Lower lobe of right lung (tissue), 2 donors: ENCODE measurements at places on chromosomes 12 and 14. TPM values are rescaled to one million over a fixed set of nuclear protein-coding genes. Genes with fewer than 3 reads are reported as not detected.

ACOT6 gene
- total RNA-seq = not detected

GRCh38 chr12:32390572-32391219 is 8.7 kb upstream of the FGD4 start:
- H3K27me3 ChIP-seq = no peaks in the 10 kb centered on the region
- no peaks in the 10 kb centered on the region for H3K36me3 ChIP-seq
- no peaks in the 10 kb centered on the region for H3K4me1 ChIP-seq
- H3K27ac ChIP-seq = no peak overlapping the region
- H3K4me3 ChIP-seq = peak overlapping the region; percentile 49

NRIP2 gene
- 0.77 TPM for total RNA-seq

GRCh38 chr12:111759991-111760390 is 6.7 kb upstream of the ALDH2 start:
- no peak overlapping the region for H3K27ac ChIP-seq
- peaks cover 14% of the 10 kb centered on the region for H3K36me3 ChIP-seq
- H3K27me3 ChIP-seq = no peaks in the 10 kb centered on the region
- H3K4me3 ChIP-seq = no peak overlapping the region

DNA sequence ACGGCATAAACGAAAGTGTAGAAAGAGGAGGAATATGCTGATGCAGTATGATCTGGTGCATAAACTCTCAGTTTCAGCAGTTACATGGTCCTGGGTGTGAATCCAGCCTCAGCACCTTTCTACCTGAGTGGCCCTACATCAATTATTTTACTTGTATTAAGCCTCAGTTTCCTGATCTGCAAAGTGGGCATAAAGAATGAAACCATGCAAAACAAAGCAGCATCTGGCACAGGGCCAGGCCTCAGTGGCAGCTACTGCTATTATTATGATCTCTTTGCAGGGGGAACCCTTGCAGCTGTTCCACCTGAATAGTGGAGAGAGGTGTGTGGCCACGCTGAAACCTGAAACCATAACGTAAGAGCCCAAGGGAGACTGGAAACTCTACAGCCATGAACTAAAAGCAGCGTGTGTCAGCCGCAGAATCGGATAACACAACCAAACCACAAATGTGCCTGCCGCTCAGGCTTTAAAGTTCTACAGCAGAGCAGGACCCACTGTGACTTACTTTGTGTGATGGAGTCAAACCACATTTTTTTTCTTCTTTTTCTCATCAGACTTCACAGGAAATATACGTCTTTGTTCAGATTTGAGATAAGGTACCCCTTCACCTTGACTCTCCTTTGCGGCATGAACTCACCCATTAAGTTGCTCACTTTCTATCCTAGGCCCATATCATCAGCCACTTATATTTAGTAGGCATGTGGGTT is 29.2 kb upstream of the FOS start:
- peaks cover 2% of the 10 kb centered on the region for H3K4me1 ChIP-seq
- H3K36me3 ChIP-seq = no peaks in the 10 kb centered on the region
- no peaks in the 10 kb centered on the region for H3K27me3 ChIP-seq

DNA sequence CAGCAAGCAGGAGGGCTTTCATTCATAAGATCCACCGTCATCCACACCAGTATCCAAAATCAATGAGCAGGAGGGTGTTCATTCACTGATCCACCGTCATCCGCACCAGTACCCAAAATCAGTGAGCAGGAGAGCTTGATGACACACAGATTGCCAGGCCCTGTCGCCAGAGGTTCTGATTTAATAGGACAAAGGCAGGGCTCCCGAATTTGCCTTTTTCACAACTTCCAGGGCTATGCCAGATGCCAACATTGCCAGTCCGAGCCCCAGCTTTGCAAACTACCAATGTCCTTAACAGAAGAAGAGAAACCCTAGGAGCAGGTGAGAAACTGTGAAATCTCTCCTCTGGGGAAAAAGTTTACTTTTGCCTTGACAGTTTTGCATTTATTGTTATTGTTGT is 115.0 kb downstream of the SLC15A4 start:
- H3K4me3 ChIP-seq = no peak overlapping the region
- DNase-seq = no peak
- no peaks in the 10 kb centered on the region for H3K27me3 ChIP-seq
- H3K27ac ChIP-seq = no peak overlapping the region
- H3K36me3 ChIP-seq = no peaks in the 10 kb centered on the region

DNA sequence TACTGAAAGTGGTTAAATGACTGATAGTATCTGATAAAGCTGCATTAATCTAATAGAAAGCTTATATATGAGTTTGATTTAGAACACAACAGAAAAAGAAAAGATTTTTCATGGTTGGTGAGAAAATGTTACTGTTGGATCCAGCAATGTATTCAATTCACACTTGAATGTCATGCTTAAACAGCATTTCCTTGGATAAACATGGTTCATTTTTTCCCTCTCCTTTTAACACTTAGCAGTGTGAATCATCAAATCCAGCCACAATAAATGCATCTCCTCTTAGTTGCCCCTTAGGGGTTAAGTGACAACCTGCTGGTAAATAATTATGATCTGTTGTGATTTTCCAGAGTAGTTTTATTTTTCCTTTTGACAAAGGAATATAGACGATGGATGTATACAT is 74.9 kb upstream of the GRIP1 start:
- H3K36me3 ChIP-seq = no peaks in the 10 kb centered on the region
- no peak for DNase-seq
- no peaks in the 10 kb centered on the region for H3K4me1 ChIP-seq
- H3K27me3 ChIP-seq = no peaks in the 10 kb centered on the region

DNA sequence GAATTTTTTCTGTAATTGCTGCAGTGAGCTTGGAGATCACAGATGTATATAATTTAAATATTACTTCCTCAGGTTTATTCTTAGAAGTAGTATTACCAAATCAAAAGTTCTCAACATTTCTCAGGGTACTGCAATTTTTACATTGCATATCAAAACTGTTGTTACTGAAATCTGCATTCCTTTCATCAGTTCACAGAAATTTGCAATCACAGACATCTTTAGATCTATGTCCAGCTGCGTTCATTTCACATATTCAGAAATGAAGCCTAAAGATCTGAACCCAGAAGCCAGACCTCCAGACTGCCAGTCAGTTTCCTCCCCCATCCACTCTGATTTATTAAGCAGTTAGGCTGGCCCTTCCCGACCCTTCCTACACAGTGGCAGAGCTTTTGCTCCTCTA is 18.2 kb upstream of the IFT81 start:
- peaks cover 29% of the 10 kb centered on the region for H3K4me1 ChIP-seq
- no peak overlapping the region for H3K4me3 ChIP-seq
- H3K27ac ChIP-seq = no peak overlapping the region

DNA sequence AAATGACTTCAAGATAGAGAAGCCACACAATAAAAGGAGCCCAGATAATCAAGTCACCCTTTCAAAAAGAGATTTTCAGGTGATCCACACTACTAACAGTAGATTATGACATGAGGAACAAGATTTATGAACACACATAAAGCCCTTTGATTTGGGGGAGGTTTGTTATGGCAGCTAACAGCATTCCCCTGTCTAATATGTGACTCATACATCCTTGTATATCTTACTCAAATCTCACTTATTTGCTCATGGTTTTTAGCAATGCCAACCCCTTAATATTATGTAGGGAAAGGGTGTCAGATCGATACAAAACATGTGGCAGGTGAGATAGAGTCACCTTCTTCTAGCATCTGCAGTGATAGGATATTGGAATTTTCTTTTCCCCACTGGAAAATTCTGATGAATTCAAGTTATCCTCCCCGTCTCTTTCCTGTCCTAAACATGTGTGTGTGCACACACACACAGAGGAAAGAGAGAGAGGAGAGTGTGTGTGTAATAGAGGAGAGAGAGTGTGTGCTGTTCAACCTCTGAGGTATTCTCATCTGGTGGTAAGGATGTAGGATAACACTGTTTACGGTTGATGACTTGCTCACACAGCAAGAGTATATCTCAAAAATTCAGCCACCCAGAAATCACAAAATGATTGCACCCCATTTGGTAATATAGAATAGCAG is 319.9 kb downstream of the KCNC2 start:
- no peaks in the 10 kb centered on the region for H3K27me3 ChIP-seq
- no peak overlapping the region for H3K27ac ChIP-seq
- no peak for DNase-seq

GRCh38 chr14:64937171-64937820 is 5.2 kb downstream of the GPX2 start:
- no peak for DNase-seq
- H3K4me1 ChIP-seq = no peaks in the 10 kb centered on the region
- H3K27ac ChIP-seq = no peak overlapping the region
- no peak overlapping the region for H3K4me3 ChIP-seq
- H3K36me3 ChIP-seq = peaks cover 56% of the 10 kb centered on the region

DNA sequence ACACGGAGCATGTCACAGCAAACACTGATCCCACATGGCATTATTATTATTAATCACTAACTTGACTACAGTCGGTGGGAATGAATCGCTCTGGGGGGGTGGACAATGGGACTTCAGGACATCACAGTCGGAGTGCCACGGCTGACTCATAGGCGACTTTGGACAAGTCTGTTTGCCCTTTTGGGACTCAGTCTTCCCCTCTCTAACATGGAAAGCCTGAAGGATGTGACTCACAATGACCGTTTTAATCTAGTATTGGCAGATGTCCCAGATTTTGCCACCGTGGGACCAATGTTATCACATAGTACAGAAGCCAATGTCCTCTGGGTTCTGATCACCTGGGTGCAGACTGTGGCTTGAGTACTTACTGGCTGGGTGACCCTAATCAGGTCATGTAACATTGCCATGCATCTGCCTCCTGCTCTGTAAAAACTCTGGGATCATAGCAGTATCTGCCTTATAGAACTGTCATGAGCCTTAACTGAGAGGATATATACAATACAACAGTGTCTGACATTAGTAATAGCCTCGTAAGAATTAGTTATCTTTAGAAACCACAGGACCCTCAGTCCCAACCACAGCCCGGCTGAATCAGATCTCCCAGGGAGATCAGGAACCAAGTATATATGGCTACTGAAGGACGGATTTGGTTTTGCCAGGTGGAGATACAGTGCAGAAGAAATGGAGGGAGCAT is 362.6 kb downstream of the BCL11B start:
- H3K4me3 ChIP-seq = no peak overlapping the region
- no peaks in the 10 kb centered on the region for H3K27me3 ChIP-seq
- no peaks in the 10 kb centered on the region for H3K36me3 ChIP-seq

TMEM63C gene
- 0.27 TPM for total RNA-seq
